Activated CD4-positive, alpha-beta T cell treated with anti-CD3 and anti-CD28 coated beads for 48 hours (primary cell): ENCODE measurements at places on chromosomes 5 and 9.

- DNase-seq, result no peak
Measured at GRCh38 chr9:127089631-127090081, 32.8 kb downstream of the ANGPTL2 start.

- no peak for DNase-seq
Measured at GRCh38 chr9:137783521-137783920, 94.1 kb upstream of the CACNA1B start.

GRCh38 chr5:1280177-1281037 lies 14.5 kb downstream of the TERT start:
- DNase-seq, result no peak

- DNase-seq, result no peak
Measured at GRCh38 chr5:59221769-59222168, 638.9 kb downstream of the RAB3C start.

DNA sequence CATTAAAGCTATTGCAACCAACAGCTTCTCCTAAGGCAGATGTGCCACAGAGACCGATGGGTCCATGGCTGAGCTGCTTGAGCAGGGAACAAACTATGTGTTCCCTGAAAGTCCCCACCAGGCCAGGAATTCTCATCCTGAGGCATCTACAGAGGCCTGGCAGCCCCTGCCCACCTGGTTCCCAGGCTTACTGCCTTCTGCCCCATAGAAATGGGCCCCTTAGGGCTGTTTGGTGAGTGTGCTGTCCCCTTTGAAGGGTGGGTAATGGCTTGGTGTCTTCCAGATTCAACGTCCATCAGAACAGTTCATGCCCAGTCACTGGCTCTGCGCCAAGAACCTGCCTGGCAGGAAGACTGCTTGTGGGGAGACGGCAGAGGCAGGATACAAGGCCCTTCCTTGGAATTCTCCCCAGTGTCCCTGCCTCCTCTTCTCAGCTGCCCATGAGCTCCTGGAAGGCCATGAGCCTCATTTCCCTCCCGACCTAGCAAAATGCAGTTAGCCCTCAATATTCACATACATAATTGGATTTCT lies 3.8 kb upstream of the COL27A1 start:
- no peak for DNase-seq

DNA sequence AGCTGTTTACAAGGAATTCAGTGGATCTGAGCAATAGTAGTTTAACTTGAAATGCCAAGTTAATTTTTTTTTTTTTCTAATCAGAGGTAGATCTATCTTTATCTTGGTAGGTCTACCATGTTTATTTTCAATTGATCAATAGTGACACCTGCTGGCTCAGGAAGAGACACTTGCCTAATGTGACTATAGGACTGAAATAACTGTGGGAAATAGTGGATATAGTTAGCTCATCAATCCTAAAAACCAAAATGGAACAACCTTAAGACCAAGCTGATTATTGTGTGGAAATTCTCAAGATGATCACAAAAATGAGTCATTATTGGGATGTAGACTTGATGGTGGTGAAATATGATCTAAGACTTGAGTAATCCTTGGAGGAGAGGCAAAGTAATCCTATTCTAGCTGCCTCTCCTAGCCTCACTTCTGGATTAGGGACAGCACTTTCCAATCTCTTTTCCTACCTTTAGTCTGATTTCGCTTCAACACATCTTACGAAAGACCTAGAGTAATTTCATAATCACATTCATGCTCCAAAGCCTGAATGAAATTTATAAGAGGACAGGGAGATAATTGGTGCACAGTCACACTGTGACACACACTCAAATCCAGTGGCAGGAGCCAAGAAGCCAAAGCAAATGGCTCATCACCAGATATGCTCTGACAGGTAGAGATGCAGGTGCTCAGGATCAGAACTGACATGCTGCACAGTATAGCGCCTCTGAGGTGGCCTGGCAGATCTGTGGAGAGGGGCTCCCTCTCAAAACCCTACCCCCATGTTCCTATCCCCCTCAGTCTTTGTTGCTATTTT lies 156.3 kb downstream of the HMHB1 start:
- no peak for DNase-seq

DNA sequence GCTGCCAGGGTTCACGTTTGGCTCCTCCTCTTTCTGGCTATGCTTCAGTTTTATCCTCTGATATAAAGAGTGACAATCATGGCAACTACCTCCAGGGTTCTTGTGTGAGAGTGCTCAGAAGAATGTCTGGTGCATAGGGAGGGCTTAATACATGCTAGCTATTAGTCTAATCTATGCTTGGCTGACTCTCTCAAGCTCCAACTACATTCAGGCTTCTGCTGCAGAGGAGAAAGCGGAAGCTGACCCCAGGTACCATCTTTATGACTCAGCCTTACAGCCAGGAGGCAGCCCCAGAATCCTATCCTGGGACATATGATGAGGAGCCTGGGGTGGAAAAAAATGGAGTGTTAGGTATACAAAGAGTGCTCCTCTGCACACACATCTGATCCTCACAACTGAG lies 32.1 kb upstream of the RASGRF2 start:
- no peak for DNase-seq

DNA sequence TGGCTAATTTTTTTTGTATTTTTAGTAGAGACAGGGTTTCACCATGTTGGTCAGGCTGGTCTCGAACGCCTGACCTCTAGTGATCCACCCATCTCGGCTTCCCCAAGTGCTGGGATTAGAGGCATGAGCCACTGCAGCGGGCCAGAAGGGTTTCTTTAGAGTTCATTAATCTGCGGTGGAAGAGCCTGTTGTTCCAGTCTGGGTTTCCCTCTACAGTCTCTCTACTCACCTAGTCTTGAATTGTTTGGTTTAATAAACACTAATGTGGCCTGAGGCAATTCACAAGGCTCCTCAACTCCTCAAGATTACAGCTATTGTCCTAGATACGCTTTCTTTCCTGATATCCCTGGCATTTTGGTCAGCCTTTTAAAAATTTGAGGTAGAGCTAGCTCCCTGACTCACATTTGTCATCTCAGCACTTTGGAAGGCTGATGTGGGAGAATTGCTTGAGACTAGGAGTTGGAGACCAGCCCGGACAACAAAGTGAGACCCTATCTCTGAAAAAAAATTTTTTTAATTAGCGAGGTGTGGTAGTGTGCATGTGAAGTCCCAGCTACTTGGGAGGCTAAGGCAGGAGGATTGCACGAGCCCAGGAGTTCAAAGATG lies 4.6 kb upstream of the SAR1B start:
- DNase-seq, result no peak

- no peak for DNase-seq
Measured at GRCh38 chr5:107799306-107799705, 128.6 kb upstream of the EFNA5 start.

- no peak for DNase-seq
Measured at GRCh38 chr5:141603923-141604717, 14.7 kb downstream of the DIAPH1 start.

GRCh38 chr9:93057042-93057702 lies 1.3 kb upstream of the SUSD3 start:
- no peak for DNase-seq

GRCh38 chr9:129836311-129837007 lies 1.2 kb downstream of the USP20 start:
- peak; percentile 59 for DNase-seq

- DNase-seq, result no peak
Measured at GRCh38 chr5:136730426-136730825, 365.1 kb upstream of the TRPC7 start.

DNA sequence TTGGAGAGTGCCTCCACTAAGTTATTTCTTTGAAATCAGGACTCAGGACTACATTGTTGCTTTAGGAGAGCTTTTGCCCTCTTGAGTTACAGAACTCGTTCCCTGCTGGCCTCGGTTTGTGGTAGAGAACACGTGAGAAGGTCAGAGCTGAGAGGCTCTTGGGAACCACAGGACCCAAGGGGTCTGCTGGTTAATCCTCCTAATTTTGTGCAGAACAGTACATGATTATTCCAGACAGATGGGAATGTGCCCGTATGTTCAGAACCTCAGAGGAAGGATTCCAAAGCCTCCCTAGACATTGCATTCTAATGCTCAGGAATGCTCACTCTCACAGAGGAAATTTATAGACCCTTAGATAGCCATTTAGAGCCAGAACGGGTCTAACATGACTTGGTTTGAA lies 25.2 kb upstream of the BASP1 start:
- no peak for DNase-seq
